AG20443 (cell line): ENCODE measurements at places on chromosomes 1 and 21.

DNA sequence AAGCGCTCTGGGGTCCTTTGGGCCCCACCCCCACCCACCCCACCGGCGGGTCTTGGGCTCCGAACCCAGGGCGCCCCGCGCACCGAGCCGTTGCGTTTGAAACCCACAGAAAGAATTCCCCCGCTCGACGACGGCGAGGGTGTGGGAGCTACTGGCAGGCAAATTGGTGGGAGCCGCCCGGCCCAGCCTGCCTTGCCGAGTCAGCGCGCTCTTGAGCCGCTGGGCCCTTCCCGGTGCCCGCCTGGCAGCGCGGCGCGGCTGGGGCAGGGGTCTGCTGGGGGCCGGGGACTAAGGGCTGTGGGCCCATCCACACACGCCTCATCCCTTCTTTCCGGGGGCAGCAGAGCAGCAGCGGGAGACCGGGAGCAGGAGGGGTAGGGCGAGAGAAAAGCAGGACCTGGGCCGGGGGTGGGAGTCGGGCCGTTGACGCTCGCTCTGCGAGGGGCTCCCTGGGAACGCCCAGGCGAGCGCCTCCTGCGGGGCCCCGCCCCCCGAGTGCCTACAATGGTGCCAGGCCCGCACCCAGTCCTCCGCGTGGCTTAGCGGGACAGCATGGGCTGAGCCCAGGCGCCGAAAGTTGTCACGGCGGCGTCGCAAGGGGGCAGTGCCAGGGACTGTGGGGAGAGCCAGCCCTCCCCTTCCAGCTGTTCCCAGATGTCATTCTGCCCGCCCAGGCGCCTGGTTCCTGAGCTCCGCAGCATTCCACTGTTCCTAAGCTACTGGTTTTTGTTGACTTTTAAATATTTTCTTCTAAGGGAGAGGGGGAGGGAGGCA lies at the start of gene C1orf94:
Gene C1orf94, plus strand, starts transcription at position 78 of the 774 bp plus-strand sequence. CDS start 883 bp downstream, outside the sequence.
- peak; percentile 44 for DNase-seq

DNA sequence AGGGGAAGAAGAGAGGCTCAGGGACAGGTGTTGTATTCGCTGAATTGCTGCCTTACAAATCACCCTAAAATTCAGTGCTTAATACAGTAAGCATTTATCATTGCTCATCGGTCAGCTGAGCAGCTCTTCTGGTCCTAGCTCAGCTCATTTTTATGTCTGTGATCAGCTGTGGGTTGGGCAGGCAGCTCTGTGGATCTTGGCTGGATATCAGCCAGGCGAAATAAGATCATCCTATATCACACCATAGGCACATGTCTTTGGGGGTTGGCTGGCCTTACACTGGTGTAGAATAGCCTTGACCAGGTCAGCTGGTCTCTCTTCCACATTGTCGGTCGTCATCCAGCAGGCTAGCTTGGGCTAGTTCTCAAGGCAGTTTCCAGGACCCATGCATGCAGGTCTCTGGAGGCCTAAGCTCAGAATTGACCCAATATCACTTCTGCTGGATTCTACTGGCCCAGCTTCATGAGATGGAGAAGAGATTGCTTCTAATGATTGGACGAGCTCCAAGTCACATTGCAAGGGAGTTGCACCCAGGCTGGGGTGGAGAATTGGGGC lies 448.6 kb downstream of the KIF26B start:
- DNase-seq = no peak

- DNase-seq = no peak
These were observed 27.1 kb downstream of the AK2 start for GRCh38 chr1:33009561-33009960.

DNA sequence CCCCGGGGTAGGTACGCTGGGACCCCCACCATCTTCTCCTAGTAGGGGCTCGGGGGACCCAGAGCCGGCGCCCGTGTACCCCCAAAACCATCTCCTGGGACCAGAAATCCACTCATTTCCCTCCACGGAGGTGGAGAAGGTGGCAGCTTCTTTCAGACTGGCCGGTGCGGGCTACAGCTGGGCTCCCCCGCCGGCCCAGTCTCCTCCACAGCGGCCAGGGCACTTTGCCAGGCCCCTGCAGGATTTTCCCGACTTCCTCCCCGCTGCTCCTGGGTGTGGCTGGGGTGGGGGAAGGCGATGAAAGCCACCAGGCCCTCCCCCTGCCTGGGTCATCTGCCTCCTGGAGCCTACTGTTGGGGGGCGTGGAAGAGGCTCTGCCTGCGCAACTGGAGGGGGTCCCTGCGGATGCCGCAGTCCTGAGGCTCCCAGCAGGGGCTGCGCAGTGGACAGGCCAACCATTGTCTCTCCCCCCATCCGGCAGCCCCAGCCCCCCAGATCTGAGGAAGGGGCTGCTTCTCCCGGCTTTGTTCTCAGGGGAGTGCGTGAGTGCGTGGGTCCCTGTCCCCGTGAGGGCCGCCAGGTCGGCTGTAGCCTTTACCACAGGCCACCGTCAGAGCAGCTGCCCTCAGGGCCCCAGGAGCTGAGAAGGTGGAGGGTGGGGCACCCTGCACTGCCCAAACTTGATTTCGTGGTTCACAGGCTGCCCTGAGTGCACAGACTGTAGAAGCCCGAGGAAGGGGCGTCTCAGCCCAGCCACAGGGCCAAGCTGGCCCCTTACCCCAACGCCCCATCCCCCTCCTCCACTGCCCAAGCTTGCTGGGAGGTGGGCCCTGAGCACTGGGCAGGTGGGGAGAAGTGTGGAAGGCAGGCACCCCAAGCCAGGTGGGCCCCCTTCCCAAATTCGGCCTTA lies 1.3 kb downstream of the AGRN start:
- DNase-seq = peak; percentile 80

- no peak for DNase-seq
These were observed 102.2 kb downstream of the PIK3R3 start for GRCh38 chr1:46030074-46030870.

- no peak for DNase-seq
These were observed at the start of gene UMODL1 for GRCh38 chr21:42071146-42071737. Gene UMODL1, plus strand, starts transcription at chr21:42071317. Its CDS starts 0 bp downstream, at chr21:42071317.
